ENCODE measurements at places on chromosomes 13 and 19.

DNA sequence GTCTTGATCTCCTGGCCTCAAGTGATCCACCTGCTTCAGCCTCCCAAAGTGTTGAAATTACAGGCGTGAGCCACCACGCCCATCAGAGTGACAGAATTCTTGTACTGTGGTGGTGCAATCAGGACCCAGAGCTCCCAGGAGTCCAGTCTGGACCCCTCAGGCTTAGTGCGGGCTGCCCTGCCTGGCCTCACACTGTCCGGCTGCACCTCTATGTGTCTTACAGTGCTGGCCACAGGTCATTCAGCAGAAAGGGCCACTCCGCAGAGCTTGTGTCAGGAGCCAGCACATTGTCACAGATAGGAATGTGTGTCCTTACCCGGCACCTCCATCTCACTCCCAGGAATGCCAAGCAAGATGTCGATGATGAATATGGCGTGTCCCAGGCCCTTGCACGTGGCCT lies 49.2 kb downstream of the SMARCA4 start:
- no peak for DNase-seq

- no peak for DNase-seq
Measured at GRCh38 chr13:31998131-31998530, 33.4 kb upstream of the FRY start.

GRCh38 chr13:33825083-33825482 lies 7.1 kb downstream of the RFC3 start:
- DNase-seq: no peak

DNA sequence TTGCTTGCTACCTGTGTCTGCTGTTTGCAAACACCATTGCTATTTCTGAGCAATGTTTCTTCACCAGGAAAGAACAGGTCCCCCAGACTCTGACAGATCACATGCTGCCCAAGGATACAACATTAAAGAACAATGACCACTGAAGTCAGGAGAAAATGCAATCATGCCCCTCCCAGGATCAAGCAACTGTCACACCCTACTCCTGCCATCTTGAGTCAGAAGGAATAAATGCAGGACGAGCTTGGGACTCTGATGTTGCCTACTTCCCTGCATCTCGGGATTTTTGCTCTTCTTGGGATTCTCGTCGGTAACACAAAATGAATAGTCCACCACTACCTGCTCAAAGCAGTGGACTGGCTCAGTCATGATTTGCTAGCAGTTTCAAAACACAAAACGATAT lies 490.6 kb downstream of the COG6 start:
- no peak for DNase-seq

DNA sequence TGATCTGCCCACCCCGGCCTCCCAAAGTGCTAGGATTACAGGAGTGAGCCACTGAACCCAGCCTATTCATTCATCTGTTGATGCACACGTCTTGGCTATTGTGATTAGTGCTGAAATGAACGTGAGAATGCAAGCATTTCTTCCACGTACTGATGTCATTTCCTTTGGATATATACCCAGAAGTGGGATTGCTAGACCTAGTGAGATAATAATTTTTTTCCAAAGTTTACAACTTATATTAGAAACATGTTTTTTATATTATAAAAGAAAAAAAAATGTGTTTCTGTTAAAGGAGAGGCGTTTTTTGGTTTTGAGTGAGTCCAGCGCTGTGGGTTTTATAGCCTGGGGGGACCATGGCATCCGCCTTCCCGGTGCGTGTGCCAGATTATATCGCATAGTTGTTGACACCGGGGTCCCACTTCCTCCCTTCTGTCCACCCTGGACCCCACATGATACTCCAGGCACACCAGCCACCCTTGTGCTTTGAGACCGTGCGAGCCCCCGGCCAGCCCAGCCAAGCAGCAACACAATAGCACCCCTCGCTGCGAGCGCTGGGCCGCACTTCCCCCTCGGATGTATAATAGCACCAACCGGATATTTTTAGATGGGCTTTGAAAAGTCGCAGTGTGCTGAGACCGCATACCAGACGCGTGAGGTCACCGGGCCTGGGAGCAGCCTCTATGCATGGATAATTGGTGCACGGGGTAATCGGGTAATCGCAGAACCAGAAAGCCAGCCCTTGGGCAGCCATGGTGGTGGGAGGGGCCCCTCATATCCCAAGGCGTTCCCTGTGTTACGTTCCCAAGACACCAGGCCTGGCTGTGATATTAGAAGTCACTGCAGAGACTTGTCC lies 59.6 kb downstream of the MYO9B start:
- DNase-seq: peak; percentile 44

DNA sequence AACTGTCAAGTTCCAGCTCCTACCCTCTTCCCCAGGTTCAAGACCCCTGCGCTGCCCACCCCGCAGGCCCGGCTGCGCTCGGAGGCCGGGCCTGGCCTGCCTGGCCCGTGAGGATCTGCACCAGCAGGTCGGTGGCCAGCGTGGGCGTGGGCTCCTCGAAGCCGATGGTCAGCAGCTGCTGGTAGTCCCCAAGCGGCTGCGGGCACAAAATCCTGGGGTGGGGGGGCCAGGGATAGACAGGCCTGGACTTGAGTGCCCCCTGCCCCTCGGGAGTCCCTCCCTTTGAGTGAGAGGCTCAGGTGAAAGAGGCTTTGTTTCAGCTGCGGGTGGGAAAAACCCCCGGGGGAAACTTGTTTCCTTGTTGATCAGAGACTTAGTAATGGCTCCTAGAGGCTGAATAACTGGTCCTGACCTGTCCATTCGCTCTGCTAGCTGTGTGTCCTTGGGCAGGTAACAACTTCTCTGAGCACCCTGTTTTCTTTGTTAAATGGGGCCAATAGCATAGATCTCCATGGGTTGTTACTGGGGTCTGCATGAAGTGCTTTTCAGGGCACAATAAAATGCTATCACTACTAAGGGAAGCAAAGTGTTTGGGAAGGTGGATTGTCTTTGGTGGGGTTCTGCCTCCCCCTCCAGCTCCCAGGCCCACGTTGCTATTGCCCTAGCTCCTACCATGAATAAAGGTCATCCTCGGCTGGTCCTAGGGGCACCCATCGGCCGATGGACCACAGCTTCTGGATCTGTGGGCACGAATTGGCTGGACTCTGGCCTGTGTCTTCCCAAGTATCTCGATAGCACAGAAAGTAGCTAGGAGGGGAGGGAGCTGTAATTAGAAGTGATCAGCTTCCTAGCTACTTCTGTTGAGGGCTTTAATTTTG lies 3.5 kb downstream of the C19orf67 start:
- peak; percentile 25 for DNase-seq

GRCh38 chr19:14114854-14115253 lies 2.7 kb downstream of the PRKACA start:
- DNase-seq: peak; percentile 57

DNA sequence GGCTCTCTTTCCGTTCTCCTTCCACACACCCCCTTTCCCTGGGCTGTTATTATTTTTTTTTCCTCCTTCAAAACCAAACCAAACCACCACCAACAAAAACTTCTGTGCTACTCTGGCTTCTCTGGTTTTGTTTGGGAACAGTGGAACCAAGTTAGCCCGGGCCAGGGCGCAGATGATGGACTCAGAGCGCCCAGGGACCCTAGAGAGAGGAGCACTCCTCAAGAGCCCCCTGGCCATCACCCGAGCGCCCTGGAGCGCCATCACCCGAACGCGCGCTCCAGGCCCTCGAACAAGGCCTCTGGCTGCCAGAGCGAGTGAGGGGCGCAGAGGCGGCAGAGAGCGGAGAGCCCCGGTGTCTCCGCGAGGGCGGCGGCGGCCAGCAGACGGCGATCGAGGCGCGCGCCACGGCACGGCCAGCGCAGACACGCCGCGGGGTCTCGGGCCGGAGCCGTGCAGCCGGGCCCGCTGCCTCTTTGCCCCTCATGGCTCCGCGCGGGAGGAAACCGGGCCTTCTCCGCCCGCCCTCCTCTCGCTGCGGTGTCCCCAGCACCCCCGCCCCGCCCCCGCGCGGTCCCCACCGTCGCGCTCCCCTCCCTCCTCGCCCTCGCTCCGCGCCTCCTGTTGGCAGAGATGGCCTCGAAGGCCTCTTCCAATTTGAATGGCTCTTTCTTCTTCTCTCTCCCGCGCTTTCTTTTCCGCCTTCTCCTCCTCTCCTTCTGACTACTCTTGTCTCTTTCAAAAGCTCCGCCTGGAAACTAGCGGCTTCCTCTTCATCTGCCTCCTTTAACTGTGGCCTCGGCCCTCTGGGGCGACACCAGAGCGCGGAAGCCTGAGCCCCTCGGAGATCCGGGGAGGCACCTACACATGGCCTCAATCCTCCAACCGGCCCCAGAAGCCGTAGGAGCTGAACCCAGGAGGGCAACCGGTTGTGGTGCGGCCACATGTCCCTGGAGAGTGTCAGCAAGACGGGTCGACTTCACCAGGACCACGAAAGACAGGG lies 4.1 kb upstream of the SOX1 start:
- DNase-seq: no peak

DNA sequence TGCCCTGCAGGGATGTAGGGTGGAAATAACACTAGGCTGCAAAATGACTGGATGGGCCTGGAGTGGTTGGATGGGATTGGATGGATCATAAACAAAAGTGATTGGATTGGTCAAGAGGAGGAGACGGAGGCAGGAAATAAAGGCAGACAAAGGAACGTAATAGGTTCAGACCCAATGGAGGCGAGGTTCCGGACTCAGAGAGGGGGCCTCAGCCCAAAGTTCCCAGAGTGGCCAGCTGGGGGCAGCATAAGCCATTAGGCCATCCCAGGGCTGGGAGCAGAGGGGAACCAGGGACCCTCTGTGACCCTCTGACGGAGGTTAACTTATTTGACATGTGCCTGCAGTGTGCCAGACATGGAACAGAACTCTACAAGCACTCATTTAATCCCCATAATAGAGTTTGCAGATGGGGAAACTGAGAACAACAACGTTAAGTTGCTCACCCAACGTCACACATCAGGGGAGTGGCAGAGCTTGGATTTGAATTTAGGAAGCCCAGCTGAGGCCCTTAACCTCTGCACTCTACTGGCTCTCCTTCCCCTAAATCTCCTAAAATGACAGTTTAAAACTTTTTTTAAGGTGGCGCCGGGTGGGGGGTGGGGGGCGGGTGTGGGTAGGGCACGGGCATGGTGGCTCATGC lies 15.3 kb upstream of the MAP1S start:
- peak; percentile 73 for DNase-seq

DNA sequence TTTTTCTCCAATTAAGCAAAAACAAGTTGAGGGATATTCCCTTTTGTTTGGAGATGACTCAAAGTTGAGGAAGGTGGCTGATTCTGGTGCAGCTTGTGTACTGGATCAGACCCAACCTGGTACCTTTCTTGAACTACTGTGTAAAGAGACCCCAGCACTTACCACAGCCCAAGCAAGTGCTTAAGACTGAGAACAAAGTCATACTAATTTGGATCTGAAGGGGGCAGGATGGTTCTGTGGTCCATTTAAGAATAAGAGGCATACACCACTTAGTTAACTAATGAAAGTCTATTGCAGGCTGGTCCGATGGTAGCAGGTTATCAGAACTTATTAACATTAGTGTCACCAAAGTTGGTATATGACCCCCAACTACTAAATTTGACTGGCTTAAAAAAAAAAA lies 6.3 kb downstream of the THSD1 start:
- DNase-seq: no peak

DNA sequence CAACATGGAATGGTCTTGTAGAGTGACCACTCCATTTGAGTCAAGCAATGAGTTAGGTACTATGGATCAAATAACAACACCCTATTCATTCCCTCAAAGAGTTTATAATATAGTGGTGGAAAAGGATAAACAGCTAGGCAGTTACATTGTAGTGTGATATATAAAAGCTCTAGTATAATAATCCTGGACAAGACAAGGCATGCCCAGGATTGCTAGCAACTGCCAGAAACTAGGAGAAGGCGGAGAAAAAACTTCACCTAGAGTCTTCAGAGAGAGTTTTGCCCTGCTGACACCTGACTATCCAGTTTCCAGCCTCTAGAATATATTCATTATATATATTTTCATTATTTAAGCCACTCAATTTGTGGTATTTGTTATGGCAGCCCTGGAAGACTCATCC lies 530.6 kb downstream of the KLF12 start:
- no peak for DNase-seq

GRCh38 chr13:42893214-42893671 lies 98.8 kb downstream of the EPSTI1 start:
- no peak for DNase-seq

- no peak for DNase-seq
Measured at GRCh38 chr19:58304255-58304654, 922 bp upstream of the ERVK3-1 start.

- DNase-seq: no peak
Measured at GRCh38 chr19:44924243-44924725, 9.9 kb downstream of the APOC1 start.

DNA sequence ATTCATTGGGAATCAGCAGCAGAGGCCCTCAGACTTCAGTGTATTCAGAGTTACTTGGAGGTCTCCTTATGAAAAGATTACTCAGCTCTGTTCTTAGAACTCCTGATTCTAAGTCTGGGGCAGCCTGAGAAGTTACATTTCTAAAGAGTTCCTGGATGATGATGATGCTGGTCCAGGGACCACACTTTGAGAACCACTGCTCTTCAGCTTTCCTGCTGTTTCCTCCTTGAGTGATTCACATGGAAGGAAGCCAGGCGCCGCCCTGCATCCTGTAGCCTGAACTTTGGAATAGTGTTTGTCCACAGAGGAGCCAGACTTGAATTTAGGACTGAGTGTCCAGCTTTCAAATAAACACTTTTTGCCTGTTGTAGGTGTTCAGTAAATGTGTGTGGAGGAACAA lies 2.9 kb downstream of the CEBPG start:
- no peak for DNase-seq

DNA sequence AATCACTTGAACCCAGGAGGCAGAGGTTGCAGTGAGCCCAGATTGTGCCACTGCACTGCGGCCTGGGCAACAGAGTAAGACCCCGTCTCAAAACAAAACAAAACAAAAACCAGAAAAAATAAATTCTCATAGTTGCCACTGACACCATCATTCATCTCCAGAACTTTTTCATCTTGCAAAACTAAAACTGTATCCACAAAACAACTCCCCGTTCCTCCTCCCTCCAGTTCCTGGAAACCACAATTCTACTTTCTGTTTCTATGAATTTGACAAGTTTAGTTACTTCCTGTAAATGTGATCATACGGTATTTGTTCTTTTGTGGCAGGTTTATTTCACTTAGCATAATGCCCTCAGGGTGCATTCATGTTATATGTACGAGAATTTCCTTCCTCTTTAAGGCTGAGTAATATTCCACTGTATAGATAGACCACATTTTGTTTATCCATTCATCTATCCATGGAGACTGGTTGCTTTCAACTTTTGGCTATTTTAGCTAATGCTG lies 13.2 kb upstream of the ADGRE5 start:
- peak; percentile 74 for DNase-seq

- no peak for DNase-seq
Measured at GRCh38 chr13:85283408-85283807, 515.8 kb downstream of the SLITRK6 start.

GRCh38 chr13:83216479-83217245 lies 665.6 kb downstream of the SLITRK1 start:
- no peak for DNase-seq

- no peak for DNase-seq
Measured at GRCh38 chr13:46761866-46762265, 35.1 kb downstream of the ESD start.

- no peak for DNase-seq
Measured at GRCh38 chr13:25738342-25739196, 313.2 kb downstream of the SHISA2 start.

- DNase-seq: peak; percentile 45
Measured at GRCh38 chr13:99384468-99384867, 77.3 kb upstream of the GPR183 start.

GRCh38 chr13:37277007-37277406 lies 171.5 kb upstream of the CSNK1A1L start:
- no peak for DNase-seq

GRCh38 chr19:6185835-6186834 lies 50.7 kb downstream of the ACSBG2 start:
- no peak for DNase-seq

GRCh38 chr13:94968040-94968756 lies 255.9 kb upstream of the SOX21 start:
- DNase-seq: no peak
